ENCODE measurements at places on chromosomes 13 and 19.

GRCh38 chr13:41203810-41204209 is 9.4 kb upstream of the KBTBD7 start:
- DNase-seq: no peak

DNA sequence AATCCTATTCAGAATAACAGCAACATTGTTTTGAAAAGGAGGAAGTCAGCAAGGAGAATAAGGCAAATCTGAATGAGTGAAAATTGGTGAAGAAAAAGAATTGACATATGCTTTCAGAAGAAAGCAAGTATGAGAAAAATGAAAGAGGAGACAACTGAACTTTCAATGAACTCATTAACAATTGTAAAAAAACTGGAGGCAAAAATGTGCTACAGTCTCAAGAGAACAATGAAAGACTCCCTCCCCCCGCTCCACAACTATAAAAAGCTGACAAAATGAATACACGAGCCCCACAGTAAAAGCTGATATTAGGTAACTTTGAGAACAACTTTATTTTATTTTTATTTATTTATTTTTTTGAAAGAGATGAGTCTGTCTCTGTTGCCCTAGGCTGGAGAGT is 373.1 kb downstream of the DIAPH3 start:
- no peak for DNase-seq

- no peak for DNase-seq
These were observed 92.9 kb downstream of the RGCC start for GRCh38 chr13:41550276-41550675.

DNA sequence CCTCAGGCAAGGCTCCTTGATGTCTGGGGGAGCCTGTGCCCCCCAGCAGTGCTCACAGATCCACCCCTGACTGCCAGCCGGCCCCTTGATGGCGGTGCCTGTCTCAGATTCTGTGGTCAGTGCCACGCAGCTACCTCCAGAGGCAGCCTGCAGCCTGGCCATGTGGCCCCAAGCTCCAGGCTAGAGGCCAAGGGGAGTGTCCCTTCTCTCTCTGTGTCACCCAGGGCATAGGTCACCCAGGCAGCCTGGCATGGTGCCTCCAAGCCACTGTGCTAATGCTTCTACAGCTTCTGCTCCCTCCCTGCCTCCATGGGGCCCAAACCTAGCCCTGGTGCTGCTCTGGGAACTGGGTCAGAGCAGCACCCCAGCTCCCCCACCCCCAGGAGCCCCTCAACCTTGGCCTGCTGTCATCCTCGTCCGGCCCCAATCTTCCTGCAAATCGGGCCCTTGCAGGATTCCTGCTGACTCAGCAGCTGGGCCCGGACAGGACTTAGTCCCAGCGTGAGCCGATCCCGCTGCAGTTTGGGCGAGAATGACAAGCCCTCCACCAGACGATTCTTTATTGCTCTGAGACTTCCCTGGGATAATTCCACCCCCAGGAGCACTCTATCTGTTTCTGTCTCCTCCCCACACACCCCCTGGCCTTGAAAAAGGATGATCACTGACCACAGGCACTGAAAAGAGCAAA is 2.8 kb upstream of the ARL11 start:
- DNase-seq: no peak

DNA sequence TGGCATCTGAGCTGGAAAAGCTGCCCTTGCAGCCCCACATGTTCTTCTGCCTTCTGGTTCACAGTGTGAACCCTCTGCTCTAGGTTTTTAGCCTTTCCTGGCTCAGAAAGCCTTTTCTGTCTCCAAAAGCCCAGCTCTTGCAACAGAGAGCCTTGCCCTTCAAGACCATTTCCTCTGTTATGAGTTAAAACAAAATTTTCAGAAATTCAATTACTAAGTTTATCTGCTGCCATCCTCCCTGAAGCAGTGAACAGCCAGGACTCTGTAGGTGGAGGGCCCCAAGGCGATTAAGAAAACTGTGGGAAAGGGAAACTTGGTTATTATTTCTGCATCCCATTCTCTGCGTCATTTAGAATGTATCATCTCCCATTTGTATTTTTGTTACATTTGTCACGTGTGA is 18.8 kb downstream of the FAM124A start:
- no peak for DNase-seq

DNA sequence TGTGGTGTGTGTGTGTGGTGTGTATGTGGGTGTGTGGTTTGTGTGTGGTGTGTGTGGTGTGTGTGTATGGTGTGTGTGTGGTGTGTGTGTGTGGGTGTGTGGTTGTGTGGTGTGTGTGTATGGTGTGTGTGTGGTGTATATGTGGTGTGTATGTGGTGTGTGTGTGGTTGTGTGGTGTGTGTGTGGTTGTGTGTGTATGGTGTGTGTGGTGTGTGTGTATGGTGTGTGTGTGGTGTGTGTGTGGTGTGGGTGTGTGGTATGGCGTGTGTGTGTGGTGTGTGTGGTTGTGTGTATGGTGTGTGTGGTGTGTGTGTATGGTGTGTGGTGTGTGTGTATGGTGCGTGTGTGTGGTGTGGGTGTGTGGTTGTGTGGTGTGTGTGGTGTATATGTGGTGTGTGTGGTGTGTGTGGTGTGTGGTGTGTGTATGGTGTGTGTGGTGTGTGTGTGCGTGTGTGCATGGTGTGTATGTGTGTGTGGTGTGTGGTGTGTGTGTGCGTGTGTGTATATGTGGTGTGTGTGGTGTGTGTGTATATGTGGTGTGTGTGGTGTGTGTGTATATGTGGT is 8.7 kb downstream of the SHISA7 start:
- no peak for DNase-seq

DNA sequence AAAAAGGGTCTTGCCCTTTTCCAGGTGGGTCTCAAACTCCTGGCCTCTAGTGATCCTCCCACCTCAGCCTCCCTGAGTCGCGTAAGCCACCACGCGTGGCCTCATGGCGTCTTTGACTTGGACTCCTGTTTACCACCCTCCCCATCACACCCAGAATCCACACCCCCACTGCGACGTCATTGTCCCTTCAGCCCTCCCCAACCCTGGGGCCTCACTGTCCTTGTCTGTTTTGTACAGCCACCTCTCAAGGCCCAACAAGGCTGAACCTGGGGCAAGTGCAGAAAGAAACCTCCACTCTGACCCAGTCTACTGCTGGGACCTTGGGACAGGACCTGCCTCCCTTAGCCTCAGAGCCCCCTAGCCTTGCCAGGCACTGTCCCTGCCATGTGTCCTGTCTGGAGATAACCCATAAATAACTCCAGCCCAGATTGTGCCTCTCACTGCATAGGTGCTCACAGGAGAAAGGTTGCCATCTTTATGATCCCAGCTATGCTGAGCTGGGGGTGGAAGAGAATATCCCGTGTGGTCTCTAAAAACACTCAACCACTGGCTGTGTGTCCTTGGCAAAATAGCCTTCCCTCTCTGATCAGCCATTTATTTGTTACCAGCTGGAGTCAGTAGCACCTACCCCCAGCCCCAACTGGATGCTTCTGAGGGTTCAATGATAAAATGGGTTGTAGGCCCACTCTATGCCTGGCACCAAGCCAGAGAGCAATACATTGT is 1.8 kb upstream of the IFI30 start:
- DNase-seq: no peak

- no peak for DNase-seq
These were observed 220.3 kb downstream of the KLF12 start for GRCh38 chr13:73913751-73914518.
